ENCODE measurements at places on chromosomes 3 and 15.

DNA sequence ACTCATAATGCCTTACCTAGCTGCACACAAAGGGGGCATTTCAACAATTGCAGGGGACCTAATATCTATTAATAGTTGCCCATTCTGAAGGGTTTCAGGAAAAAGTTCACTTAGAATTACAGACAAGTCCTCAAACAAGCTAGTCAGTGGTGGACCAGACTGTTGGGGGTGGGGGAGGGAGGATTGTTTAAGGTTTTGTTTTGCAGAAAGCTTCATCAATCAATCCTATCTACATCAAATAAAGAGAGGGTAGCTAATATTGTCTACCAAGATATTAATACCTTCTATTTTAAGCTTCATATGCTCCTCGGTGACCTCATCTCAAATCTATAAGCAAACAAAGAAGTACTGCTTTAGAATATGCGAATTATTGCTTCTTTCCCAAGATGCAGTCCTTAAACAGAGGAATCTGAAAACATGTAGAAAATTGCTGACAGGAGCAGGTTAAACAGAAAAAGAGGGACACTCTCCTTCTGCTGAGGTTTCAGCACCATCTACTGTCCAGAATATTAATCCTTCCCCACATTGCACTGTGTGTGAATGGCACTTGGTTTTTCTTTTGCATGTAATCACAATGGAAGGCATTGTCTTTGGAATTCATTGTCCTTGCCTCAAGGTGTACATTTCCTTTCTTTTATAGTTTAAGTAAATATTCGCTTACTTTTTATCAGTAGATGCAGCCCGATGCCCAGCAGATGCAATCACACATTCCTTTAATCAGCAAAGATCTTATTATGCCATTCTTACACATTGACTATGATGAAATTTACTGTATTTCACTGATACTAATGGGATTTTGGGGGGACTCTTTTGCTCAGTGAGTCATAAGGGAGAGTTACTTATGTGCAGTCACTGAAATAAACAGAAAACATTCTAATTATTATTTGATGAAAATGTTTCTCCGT, 94.7 kb downstream of the IL5RA start:
- DNase-seq: no peak

DNA sequence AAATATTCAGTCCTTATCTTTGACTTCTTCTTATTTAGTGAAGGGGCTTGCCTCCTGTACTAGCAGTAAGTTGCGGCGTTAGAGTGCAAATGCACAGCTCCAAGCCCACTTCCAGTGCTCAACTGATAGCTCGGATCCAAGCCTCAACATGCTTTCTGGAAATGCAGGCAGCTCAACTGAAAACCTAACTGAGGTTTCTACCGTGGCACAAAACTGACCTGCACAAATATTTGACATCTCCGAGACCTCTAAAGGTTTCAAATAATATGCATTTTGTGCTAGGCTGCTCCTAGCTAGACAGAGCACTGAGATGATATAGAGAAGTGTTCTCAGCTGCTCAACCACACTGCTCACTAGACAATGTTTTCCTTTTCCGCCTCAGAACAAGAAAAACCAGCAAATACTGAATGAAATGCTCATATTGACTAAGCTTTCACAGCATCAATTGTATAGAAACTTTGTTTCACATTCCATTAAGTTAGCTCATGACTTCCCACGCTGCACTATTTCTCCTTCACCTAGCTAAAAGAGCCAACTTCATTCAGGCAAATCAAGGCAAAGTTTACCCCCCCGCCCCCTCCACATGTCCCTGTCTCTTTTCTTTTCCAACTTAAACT, 822 bp downstream of the ZNF385D start:
- no peak for DNase-seq

GRCh38 chr3:156749244-156749643, 74.9 kb downstream of the TIPARP start:
- DNase-seq: no peak

DNA sequence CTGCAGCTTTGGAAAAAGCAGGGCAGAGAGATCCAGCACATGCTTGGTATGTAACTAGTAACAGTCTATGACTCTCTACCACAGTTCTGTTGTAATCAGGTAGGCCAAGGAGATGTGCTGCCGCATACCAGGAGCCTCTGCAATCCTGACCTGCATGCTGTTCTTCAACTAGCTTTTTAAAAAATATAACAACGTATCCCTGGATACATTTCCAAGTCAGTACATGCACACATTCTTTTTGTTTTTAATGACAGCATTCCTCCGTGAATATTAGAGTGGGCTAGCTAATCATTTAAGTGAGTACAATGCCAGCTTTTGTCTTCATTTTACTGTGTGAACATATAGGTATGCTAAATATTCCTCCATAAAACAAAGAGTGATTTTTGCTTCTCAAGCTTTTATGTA, 437.8 kb downstream of the RBMS3 start:
- DNase-seq: no peak

DNA sequence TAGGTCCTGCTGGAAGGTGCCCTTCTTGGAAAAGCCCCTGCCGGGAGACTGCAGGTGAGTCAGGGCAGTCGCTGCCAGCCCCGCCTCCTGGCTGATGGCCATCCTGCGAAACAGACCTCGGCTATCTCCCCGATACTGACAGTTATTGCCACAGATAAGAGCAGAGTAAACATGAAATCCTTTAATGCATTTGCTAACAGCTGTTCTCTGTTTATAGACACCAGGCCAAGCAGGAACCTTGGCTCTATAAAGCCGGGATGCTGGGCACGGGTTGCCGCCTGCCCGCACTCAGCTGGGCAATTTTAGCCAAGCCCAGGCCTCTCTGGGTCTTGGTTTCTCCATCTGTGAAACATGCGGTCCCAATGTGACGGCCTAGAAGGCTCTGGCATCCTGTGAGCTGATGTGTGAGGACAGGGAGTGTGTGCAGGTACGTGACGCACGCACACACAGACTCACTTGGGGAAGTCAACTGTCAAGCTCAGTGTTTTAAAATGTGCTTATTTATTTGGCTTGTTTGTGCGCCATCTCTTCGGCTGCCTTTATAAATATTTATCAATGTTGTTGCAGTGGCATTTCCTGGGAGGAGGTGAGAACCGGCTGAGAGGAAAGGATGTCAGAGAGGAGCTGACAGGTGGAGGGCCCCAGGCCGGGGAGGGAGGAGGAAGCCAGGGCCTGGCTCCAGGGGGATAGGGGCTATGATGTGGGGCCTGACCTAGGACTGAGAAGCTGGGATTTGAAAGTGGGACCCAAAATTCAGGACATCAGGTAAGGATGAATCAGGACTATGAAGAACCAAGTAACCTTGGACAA, 50.8 kb upstream of the PRR23E start:
- no peak for DNase-seq

GRCh38 chr3:149020839-149021252, 29.5 kb downstream of the GYG1 start:
- DNase-seq: no peak

DNA sequence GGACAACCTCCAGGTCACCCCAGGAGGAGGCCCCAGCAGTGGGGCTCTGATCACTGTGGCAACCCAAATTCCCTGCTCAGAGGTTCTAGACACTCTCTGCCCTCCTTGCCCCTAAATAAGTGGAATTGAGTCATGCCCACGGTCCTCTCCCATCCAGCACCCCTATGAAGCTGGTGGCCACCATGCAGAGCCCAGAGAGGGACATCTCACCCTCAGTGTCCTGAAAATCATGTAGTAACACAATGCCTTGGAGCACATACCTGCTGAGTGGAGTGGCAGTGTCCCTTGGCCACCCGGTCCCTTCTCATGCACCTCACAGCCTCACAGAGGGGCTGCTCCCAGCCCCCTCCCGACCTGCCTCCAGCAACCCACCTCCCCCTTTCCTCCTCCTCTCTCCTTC, 114.3 kb upstream of the MEF2A start:
- DNase-seq: no peak

DNA sequence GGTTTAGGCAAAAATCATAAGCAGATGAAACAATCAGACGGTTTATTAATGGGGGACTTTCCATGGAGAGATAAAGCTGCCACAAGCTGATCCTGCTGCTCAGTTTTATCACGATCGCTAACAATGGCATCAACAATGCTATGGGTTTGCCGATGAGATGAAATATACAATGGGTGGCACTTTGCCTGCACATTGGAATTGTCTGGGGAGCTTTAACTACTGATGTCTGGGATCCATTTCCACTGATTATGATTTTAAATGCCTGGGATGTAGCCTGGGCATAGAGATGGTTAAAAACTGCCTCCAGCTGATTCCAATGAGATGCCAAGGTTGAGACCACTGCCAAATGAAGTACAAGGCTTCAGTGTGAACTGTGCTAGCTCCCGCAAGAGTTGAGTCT, 30.8 kb downstream of the CRYGS start:
- no peak for DNase-seq

DNA sequence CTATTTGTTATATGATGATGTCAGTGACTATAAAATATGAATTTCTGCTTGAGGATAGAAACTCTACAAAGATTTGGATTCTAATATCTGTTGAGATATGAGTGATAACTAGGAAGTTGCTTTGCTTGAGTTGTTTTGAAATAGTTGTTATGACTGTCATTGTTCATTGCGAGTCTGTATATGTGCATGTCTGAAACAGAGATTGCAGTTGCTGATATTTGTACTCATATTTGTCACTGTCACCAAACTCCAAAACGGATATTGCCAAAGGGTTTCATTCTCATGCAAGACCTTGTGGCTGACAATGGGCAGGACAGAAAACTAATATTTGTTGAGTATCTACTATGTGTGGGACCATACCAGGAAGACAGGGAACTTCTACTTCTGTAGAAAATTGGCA, 240.2 kb downstream of the CD47 start:
- DNase-seq: no peak

GRCh38 chr15:75153087-75153486, 48.6 kb upstream of the C15orf39 start:
- no peak for DNase-seq

GRCh38 chr15:88637841-88638625, 783 bp upstream of the ISG20 start:
- DNase-seq: no peak

DNA sequence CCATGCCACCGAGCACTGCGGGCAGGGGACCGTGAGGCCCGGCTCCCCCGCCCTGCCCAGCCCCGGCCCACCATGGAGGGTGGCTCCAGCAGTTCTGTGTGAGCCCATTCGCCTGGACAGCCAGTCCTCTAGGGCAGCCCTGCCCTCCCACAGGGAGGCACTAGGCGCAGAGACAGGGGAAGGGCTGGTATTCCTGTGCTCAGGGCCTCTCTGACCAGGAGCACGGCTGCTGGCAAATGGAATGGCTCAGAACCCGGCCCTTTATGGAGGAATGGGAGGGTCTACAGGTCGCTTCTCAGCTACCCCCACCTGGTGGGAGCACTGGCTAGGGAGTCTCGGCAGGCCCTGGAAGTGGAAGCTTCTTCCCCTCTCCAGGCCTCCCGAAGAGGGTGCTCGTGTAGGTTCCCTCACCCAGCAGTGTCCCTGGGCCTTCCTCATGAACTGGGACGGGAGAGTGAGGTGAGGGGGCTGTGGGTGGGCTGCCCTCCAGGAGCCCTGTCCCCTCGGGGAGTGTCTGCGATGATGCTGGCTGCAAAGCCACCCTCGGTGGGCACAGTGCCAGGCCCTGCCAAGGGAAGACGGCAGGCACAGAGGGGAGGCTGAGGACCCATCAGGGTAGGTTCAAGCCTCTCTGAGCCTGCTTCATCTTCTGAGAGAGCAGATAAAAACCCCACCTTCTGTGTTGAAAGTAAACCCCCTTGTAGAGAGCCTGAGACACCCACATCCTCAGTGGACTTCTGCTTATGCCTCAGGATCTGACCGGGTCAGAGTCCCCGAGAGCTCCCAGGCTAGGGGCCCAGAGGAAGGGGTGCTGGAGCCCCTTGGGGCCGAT, 1.5 kb downstream of the MELTF start:
- no peak for DNase-seq

DNA sequence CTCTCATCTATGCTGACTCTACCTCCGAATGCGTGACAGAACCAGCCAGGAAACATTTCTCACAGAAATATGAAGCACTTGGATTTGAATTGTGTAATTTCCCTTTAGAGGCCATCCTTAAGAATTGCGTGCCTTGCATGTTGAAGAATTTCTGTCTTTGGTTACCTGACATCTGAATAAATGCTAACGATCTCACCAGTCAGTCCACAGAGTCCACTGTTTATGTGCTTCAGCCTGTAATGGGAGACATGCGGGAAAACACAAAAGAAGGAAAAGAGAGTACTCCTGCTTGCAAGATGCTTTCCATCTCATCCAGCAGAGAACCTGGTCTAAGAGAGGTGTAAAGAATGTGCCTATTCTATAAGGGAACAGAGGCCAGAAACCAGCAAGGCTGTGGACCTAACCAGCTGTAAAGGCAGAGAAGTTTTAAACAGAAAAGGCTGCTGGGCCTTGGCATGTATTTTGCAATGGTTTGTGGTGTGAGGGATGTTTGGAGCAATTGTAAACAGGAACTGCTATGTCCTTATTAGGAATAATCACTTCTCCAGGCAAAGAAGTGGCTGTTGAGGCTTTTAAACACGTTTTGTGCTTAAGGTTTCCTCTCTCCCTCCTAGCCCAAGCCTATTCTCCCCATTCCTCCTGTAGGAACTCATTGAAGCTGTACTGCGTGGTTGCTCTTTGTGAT, 36.4 kb upstream of the BOC start:
- DNase-seq: no peak
